ENCODE measurements at places on chromosomes 12 and 14. TPM values are rescaled to one million over a fixed set of nuclear protein-coding genes. Genes with fewer than 3 reads are reported as not detected.

GRCh38 chr14:33732175-33732574 is 218.7 kb downstream of the EGLN3 start:
- H3K4me3 ChIP-seq = no peak overlapping the region
- no peak overlapping the region for H3K27ac ChIP-seq
- no peak for DNase-seq

ADAMTS20 gene
- total RNA-seq = not detected

GRCh38 chr14:99522934-99523703 is 41.9 kb downstream of the CCNK start:
- H3K27me3 ChIP-seq = no peaks in the 10 kb centered on the region
- no peak overlapping the region for H3K4me3 ChIP-seq
- peaks cover 6% of the 10 kb centered on the region for H3K36me3 ChIP-seq
- DNase-seq = peak; percentile 15
- H3K27ac ChIP-seq = peak overlapping the region; percentile 85

ANKS1B gene
- total RNA-seq = 1.6 TPM

TEAD4 gene
- 6.7 TPM for total RNA-seq

DCN gene
- 716 TPM for total RNA-seq

- no peaks in the 10 kb centered on the region for H3K36me3 ChIP-seq
- no peak overlapping the region for H3K4me3 ChIP-seq
- no peaks in the 10 kb centered on the region for H3K27me3 ChIP-seq
- no peaks in the 10 kb centered on the region for H3K4me1 ChIP-seq
- H3K27ac ChIP-seq = no peak overlapping the region
Observed at GRCh38 chr14:90103808-90104207, 42.0 kb downstream of the KCNK13 start.

DNA sequence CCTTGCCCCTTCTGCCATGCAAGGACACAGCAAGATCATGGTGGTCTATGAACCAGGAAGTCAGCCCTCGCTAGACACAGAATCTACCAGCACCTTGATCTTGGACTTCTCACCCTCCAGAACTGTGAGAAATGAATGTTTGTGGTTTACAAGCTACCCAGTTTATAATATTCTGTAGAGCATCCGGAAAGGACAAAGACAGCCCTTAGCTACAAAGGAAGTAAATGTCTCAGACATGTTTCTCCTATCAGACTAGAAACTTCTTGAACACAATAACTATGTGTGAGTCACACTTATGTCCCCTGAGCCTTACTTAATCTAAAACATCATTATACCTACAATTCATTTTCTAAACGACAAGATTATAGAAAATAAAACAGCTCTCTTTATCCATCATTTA is 176.7 kb downstream of the KLHL28 start:
- no peak for DNase-seq
- no peak overlapping the region for H3K27ac ChIP-seq
- no peak overlapping the region for H3K4me3 ChIP-seq
- H3K36me3 ChIP-seq = no peaks in the 10 kb centered on the region

XPOT gene
- total RNA-seq = 27.8 TPM

DNA sequence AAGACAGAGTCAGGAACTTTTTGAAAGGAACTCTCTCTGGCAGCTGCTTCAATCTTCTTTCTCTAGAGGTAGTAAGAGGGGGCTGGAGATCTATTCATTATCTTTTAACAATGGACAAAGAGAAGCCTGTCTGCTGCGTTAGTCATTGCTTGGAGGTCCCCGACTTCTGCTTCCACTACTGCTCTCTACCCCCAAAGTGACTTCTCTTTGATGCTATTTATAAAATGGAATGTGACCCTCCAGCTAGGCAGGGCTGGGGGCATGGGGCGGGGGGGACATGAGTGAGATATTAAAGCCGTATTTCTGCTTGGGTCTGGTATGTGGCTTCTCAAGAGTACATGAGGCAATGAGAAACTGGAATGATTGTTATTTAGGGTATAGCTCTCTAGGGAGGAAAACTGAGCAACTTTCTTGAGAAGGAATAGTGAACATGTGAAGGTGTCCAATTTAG is 41.4 kb upstream of the NUDT4 start:
- no peaks in the 10 kb centered on the region for H3K36me3 ChIP-seq
- H3K4me1 ChIP-seq = peaks cover 14% of the 10 kb centered on the region
- no peak for DNase-seq
- H3K27me3 ChIP-seq = no peaks in the 10 kb centered on the region
- peak overlapping the region; percentile 43 for H3K27ac ChIP-seq

TAS2R50 gene
- total RNA-seq = 0.47 TPM

TMEM52B gene
- total RNA-seq = not detected

DNA sequence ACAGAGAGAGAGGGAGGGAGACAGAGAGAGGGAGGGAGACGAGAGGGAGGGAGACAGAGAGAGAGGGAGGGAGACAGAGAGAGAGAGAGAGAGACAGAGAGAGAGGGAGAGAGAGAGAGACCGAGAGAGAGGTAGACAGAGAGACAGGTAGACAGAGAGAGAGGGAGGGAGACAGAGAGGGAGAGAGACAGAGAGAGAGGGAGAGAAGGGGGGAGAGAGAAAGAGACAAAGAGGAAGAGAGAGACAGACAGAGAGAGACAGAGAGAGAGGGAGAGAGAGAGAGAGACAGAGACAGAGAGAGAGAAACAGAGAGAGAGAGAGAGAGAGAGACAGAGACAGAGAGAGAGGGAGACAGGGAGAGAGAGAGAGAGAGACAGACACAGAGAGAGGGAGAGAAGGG is 47.8 kb upstream of the GALNT9 start:
- H3K36me3 ChIP-seq = no peaks in the 10 kb centered on the region
- no peak for DNase-seq
- no peaks in the 10 kb centered on the region for H3K4me1 ChIP-seq
- H3K27me3 ChIP-seq = peaks cover 87% of the 10 kb centered on the region
- H3K4me3 ChIP-seq = no peak overlapping the region

DNA sequence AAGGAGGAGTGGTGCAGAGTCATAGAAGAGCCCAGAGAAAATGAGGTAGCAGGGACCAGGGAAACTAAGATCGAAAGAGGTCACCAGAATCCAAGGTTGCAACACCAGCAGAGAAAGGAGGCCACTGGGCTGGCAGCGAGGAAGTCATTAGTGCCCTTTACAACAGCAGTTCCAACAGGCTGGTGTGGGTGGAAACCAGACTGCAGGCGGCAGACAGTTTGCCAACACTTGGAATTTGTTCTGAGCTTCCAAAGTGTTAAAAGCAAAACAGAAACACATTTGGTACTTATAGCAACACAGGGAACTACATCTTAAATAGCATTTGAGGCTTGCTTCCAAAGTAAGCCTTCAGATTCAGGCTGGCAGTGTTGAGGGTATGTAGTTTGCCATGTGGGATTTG is 95.2 kb upstream of the PWP1 start:
- H3K27ac ChIP-seq = peak overlapping the region; percentile 87
- H3K4me1 ChIP-seq = peaks cover 27% of the 10 kb centered on the region
- H3K27me3 ChIP-seq = no peaks in the 10 kb centered on the region
- no peak overlapping the region for H3K4me3 ChIP-seq
- no peaks in the 10 kb centered on the region for H3K36me3 ChIP-seq

- no peaks in the 10 kb centered on the region for H3K27me3 ChIP-seq
- DNase-seq = no peak
- no peaks in the 10 kb centered on the region for H3K4me1 ChIP-seq
- H3K4me3 ChIP-seq = no peak overlapping the region
Observed at GRCh38 chr12:58167622-58168021, 226.3 kb downstream of the ATP23 start.

DNA sequence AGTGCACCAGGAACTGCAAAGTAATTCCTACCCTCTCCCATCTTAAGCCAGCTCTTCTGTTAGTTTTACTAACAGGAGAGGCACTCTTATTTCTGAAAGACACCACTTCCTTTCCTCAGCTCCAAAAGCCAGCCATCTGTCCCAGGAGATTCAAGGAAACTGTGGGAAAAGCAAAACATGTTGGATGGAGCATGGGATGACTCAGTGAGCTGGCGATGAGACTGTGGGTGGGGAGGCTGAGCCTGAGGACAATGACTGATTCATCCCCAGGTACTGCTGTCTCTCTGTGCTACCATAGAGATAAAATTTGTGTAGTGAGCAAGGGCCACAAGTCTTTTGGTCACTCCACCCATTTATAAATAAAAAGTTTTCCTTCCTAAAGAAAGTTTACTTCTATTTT is 141.4 kb downstream of the MYRFL start:
- peak; percentile 50 for DNase-seq
- peaks cover 5% of the 10 kb centered on the region for H3K4me1 ChIP-seq
- H3K27me3 ChIP-seq = no peaks in the 10 kb centered on the region
- no peak overlapping the region for H3K4me3 ChIP-seq
- H3K27ac ChIP-seq = peak overlapping the region; percentile 52
- no peaks in the 10 kb centered on the region for H3K36me3 ChIP-seq

- peak overlapping the region; percentile 79 for H3K27ac ChIP-seq
- DNase-seq = no peak
- peaks cover 83% of the 10 kb centered on the region for H3K4me1 ChIP-seq
- no peaks in the 10 kb centered on the region for H3K36me3 ChIP-seq
- H3K4me3 ChIP-seq = no peak overlapping the region
Observed at GRCh38 chr14:68667313-68667791, 125.5 kb downstream of the ZFP36L1 start.

DNA sequence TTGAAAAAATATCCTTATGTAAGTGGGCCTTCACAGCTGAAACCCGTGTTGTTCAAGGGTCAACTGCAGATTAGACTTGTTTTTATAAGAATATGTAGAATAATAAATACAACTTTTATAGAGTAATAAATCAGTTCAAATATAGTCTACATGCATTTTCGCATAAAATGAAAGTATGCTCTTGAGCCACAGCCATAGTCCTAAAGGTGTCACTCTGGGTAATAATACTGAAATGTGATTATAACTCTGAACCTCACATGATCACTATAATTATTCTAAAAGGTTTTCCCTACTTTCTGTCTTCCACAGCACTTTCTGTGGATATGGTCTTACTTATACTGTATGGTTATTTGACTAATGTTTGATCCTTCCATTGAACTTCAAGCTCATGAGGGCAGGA is 185.8 kb downstream of the SLC6A15 start:
- no peak for DNase-seq
- no peaks in the 10 kb centered on the region for H3K4me1 ChIP-seq
- no peaks in the 10 kb centered on the region for H3K27me3 ChIP-seq
- H3K27ac ChIP-seq = no peak overlapping the region
- H3K36me3 ChIP-seq = no peaks in the 10 kb centered on the region

DNA sequence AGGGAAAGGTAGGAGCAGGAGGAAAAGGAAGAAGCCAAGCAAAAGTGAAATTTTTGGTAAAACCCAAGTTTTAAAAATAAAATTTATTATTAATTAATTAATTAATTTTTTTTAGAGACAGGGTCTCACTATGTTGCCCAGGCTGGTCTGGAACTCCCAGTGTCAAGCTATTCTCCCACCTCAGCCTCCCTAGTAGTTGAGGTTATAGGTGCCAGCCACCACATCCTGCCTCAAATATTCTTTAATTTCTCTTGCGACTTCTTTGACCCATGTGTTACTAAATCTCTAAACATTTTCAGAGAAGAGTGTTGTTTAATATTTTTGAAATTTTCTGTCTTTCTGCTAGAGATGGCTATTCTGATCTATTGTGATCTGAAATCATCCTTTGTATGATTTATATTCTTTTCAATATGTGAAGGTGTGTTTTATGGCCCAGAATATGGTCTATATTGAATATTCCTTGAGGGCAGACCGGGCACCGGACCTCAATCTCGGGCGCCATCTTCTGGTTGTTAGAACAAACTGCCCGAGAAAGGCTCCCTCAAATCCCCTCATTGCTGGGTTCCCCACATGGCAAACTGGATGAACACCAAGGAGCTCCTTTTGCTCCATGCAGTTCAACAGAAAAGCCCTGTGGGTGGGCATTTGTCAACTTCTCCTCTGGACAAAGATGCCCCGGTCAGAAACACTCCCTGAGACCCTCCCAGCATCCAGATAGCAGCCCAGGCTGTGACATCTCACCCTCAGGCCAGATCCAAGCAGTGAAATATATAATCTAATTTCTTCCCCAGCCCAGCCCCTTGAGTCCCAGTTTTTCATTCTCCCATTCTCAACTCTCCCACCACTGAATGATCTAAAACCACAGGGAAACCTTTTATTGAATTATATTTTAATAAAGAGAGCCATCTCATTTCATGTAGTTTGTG is 110.5 kb downstream of the ASCL4 start:
- DNase-seq = no peak
- H3K4me3 ChIP-seq = no peak overlapping the region
- no peaks in the 10 kb centered on the region for H3K36me3 ChIP-seq
- peaks cover 89% of the 10 kb centered on the region for H3K27me3 ChIP-seq
- H3K27ac ChIP-seq = no peak overlapping the region

GRCh38 chr14:97177635-97178034 is 380.5 kb downstream of the VRK1 start:
- peaks cover 53% of the 10 kb centered on the region for H3K27me3 ChIP-seq
- H3K27ac ChIP-seq = no peak overlapping the region
- H3K4me1 ChIP-seq = no peaks in the 10 kb centered on the region
- H3K4me3 ChIP-seq = no peak overlapping the region
- no peak for DNase-seq

DNA sequence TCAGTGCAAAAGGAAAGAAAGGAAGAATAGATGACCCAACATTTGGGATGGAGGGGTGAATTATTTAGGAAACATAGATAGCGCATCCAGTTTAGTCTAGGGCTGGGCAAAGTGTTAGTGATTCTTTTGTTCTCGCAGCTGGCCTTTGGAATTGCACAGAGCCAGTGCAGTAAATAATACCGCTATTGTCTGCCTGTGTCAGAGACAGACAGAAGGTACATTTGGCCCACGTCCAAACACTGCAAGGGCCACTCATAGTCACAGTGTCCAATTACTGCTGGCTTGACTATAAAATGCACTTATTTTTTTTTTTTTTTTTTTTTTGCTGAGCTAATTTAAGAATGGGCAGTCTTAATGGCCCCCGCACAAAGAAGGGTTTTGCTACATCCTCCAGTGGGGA is 638.6 kb downstream of the BCL11B start:
- DNase-seq = no peak
- H3K27ac ChIP-seq = no peak overlapping the region
- H3K27me3 ChIP-seq = no peaks in the 10 kb centered on the region
- H3K4me1 ChIP-seq = no peaks in the 10 kb centered on the region

TAS2R9 gene
- total RNA-seq = not detected

NEUROD4 gene
- not detected for total RNA-seq

- H3K4me1 ChIP-seq = no peaks in the 10 kb centered on the region
- H3K36me3 ChIP-seq = no peaks in the 10 kb centered on the region
- DNase-seq = no peak
- no peak overlapping the region for H3K27ac ChIP-seq
Observed at GRCh38 chr14:58822856-58823255, 185.1 kb downstream of the DACT1 start.

ZNF891 gene
- total RNA-seq = 1.1 TPM
